ENCODE measurements at places on chromosomes 4 and X.

DNA sequence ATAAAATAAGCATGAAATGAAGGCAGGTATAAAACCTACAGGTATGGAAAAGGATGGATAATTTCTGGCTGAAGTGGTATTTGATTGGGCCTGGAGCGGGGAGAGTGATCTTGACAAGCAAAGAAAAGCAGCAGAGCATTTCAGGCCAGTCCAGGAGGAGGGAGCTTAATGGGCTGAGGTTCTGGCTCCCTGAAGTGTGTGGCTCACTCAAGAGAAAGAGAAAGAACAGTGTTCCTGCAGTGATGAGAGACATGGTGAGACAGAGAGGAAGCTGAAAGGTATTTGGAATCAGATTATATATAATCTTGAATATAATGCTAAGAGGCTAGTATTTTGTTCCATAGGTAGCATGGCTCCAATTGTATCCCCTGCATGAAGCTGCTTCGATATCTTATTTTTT lies 153.5 kb downstream of the MGST2 start:
- DNase-seq: no peak

DNA sequence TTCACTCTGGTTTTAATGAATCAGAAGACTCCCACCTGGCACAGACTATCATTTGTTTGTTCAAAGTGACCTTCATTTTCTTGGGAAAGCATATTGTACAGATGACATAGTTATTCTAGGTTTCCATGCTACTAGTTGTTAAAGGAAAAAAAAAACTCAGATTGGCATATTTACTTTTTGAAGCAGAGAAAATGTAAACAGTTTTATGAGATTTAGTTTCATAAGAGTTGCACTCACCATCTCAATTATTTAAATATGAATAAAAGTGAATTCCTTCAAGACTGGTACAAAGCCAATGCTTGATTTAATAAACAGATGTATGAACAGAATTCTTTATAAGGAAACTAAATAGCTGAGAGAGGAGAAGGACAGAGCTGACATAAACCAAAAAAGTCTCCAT lies 280.3 kb upstream of the UGT8 start:
- no peak for DNase-seq

- DNase-seq: no peak
These were observed 283.4 kb downstream of the BCOR start for GRCh38 chrX:39814391-39814790.

DNA sequence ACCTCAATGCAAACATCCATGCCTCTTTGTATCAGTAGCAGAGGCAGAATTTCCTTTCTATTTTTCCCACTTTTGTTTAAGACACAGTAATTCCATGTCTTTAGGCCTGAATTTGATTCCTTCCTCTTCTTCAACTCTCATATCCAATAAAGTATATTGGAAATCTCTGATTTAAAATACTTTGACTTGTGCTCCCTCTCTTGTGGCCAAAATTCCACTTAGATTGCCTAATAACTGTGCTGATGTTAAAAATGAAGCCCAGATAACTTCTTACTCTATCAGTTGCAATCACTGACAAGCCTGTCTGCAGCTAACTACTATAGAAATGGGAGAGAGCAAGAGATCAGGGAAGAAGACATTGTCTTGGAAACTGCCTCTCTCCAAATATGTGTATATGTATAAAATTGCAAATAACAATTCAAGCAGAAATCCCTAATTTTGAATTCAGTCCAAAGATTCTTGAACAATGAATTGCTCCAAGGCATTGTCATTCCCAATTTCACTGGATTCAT lies 163.5 kb upstream of the SPIN4 start:
- no peak for DNase-seq

DNA sequence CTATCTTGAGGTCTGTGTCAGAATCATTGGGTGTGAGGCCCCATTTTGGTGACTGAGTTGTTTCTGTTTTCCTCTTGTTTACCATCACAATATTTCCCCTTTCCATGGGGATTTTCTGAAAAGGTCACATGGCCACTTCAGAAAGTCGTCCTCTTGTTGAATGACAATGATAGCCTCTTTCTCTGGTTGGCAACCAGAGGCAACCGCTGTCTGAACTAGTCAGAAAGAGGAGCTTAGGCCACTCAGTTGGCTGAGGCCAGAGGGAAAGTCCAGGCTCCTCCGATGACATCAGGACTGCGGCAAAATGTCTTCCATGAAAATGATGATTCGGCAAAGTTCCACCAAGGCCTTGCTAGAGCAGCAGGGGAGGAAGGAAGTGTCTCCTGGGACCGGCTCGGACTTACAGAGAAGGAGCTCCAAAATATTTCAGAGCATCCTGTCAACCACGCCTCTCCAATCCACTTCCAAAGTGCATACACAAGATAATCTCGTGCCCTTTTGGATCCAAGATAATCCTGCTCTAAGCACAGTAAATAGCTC lies 19.1 kb upstream of the RBM47 start:
- DNase-seq: no peak

- no peak for DNase-seq
These were observed 357.2 kb upstream of the FAM241A start for GRCh38 chr4:111788099-111788498.

GRCh38 chr4:7945709-7946380 lies 6.2 kb upstream of the AFAP1 start:
- DNase-seq: no peak

GRCh38 chr4:121749225-121749624 lies 15.7 kb downstream of the SMIM43 start:
- no peak for DNase-seq
